ENCODE measurements at places on chromosomes 13 and 19. TPM values are rescaled to one million over a fixed set of nuclear protein-coding genes. Genes with fewer than 3 reads are reported as not detected.

- no peak for DNase-seq
Observed at GRCh38 chr13:99610702-99611289, 109.5 kb downstream of the TM9SF2 start.

GRCh38 chr13:102682727-102683126, 12.1 kb downstream of the METTL21C start:
- DNase-seq = no peak

- DNase-seq = no peak
Observed at GRCh38 chr19:19403373-19403901, 2.0 kb upstream of the GATAD2A start.

GRCh38 chr13:75326173-75327134, 155.5 kb downstream of the TBC1D4 start:
- DNase-seq = peak; percentile 90

- no peak for DNase-seq
Observed at GRCh38 chr13:49527123-49527522, 31.4 kb downstream of the PHF11 start.

GRCh38 chr13:109642358-109642757, 144.0 kb downstream of the IRS2 start:
- DNase-seq = no peak

- DNase-seq = no peak
Observed at GRCh38 chr13:23643338-23644125, 73.3 kb downstream of the TNFRSF19 start.

Gene PALM3
- not detected for total RNA-seq

Gene DCT
- not detected for total RNA-seq

Gene OR7G1
- not detected for total RNA-seq

Gene TMEM238
- 1.3 TPM for total RNA-seq

Gene CNN1
- total RNA-seq = 13.4 TPM

Gene CHST8
- total RNA-seq = 0.58 TPM

Gene CEACAM3
- not detected for total RNA-seq

Gene DNAAF3
- 1.6 TPM for total RNA-seq

All from glomerular endothelial cell (primary cell).